ENCODE measurements at places on chromosomes 16 and 17. TPM values are rescaled to one million over a fixed set of nuclear protein-coding genes. Genes with fewer than 3 reads are reported as not detected.

TERB1 gene
- 0.26 TPM for total RNA-seq

AXIN2 gene
- total RNA-seq: not detected

KRT12 gene
- total RNA-seq: not detected

TEKT1 gene
- not detected for total RNA-seq

KCTD19 gene
- not detected for total RNA-seq

HS3ST4 gene
- total RNA-seq: not detected

CCL4 gene
- total RNA-seq: not detected

C17orf50 gene
- total RNA-seq: not detected

TM4SF5 gene
- total RNA-seq: not detected

ENGASE gene
- total RNA-seq: 10.5 TPM

CCNF gene
- total RNA-seq: 5.4 TPM

ZNF174 gene
- 4.2 TPM for total RNA-seq

MAP2K6 gene
- 0.26 TPM for total RNA-seq

CARD14 gene
- 8.7 TPM for total RNA-seq

ABCA5 gene
- 11.6 TPM for total RNA-seq

SLFN12 gene
- 4.2 TPM for total RNA-seq

ABCC11 gene
- total RNA-seq: 0.26 TPM

MLST8 gene
- 10.9 TPM for total RNA-seq

PIK3R5 gene
- not detected for total RNA-seq

PKMYT1 gene
- total RNA-seq: 0.51 TPM

CHST4 gene
- under 0.01 TPM for total RNA-seq

SLC38A8 gene
- total RNA-seq: not detected

XAF1 gene
- under 0.01 TPM for total RNA-seq

HEATR9 gene
- total RNA-seq: not detected

ATP2A1 gene
- total RNA-seq: 0.13 TPM

ERN2 gene
- total RNA-seq: 0.26 TPM

BICDL2 gene
- 56.1 TPM for total RNA-seq

FOXJ1 gene
- total RNA-seq: not detected

NLRP1 gene
- 12.9 TPM for total RNA-seq

GINS2 gene
- 2.0 TPM for total RNA-seq

SKAP1 gene
- not detected for total RNA-seq

KRTAP3-3 gene
- not detected for total RNA-seq

CD300A gene
- not detected for total RNA-seq

SLC7A6OS gene
- total RNA-seq: 17.4 TPM

TBC1D3K gene
- not detected for total RNA-seq

CCDC144A gene
- 2.1 TPM for total RNA-seq

CCL22 gene
- under 0.01 TPM for total RNA-seq

SLFN14 gene
- total RNA-seq: not detected

BRIP1 gene
- total RNA-seq: 2.3 TPM

ITGB3 gene
- total RNA-seq: 0.51 TPM

TMEM92 gene
- total RNA-seq: 0.26 TPM

SLC13A2 gene
- total RNA-seq: not detected

PNMT gene
- total RNA-seq: not detected

NOS2 gene
- not detected for total RNA-seq

DRC7 gene
- not detected for total RNA-seq

PRSS8 gene
- 15.0 TPM for total RNA-seq

SCGB1C2 gene
- not detected for total RNA-seq

COIL gene
- total RNA-seq: 15.3 TPM

ATAD5 gene
- total RNA-seq: 0.38 TPM

KRTAP3-1 gene
- not detected for total RNA-seq

RHBDF1 gene
- total RNA-seq: 10.3 TPM

MYH13 gene
- total RNA-seq: not detected

PRSS33 gene
- not detected for total RNA-seq

CACNA1G gene
- not detected for total RNA-seq

NPIPA2 gene
- 0.53 TPM for total RNA-seq

FBF1 gene
- total RNA-seq: 10.5 TPM

CDRT4 gene
- total RNA-seq: 1.1 TPM
